ENCODE measurements at places on chromosomes 2 and 18. TPM values are rescaled to one million over a fixed set of nuclear protein-coding genes. Genes with fewer than 3 reads are reported as not detected.
A peak's percentile ranks its signal among the peaks of the same experiment; 100 is the strongest.

GRCh38 chr2:156947261-156947660 is 310.2 kb upstream of the GALNT5 start:
- no peak for DNase-seq

Gene MARCHF4
- 0.26 TPM for total RNA-seq

- no peak for DNase-seq
These were observed 295.9 kb downstream of the ERBB4 start for GRCh38 chr2:212242724-212243123.

Gene ZBTB7C
- 0.33 TPM for total RNA-seq

Gene DOK1
- total RNA-seq = 25.7 TPM

- no peak for DNase-seq
These were observed 24.4 kb upstream of the ONECUT2 start for GRCh38 chr18:57410749-57411148.

Gene ZAP70
- total RNA-seq = not detected

Gene PIEZO2
- total RNA-seq = 6.6 TPM

- DNase-seq = peak; percentile 93
These were observed 531.0 kb upstream of the SETBP1 start for GRCh38 chr18:44149706-44150105.

Gene DGKD
- 9.9 TPM for total RNA-seq

DNA sequence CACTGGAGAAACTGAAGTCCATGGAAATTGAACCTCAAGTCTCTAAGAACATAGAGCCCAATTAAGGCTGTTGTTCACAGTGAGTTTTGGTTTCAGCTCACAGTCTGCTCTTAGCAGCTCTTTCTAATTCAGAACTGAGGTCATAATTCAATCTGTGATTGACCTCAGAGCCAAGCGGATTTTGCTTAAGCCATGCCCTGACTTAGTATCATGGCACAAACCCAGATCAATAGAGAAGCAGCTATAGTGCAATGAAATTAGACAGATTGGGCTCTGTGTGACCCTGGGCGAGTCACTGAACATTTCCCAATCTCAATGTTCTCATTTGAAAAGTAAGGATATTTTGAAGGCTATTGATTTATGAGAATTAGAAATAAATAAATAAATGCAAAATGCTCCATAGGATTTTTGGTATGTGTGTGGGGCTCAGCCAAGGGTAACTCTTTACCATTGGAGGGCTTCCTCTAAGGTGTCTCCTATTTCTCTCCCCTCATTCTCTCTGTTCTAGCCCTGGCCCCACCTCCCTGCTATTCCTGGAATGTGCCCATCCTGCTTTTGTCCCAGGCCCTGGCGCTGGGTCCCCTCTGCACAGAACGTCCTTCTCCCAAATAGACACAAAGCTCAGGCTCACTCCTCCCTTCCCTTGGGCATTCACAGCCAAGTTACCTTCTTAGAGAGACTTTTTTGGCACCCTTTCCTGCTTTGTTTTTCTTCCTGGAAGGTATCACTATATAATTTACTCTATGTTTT is 239.6 kb downstream of the LPIN1 start:
- DNase-seq = no peak

DNA sequence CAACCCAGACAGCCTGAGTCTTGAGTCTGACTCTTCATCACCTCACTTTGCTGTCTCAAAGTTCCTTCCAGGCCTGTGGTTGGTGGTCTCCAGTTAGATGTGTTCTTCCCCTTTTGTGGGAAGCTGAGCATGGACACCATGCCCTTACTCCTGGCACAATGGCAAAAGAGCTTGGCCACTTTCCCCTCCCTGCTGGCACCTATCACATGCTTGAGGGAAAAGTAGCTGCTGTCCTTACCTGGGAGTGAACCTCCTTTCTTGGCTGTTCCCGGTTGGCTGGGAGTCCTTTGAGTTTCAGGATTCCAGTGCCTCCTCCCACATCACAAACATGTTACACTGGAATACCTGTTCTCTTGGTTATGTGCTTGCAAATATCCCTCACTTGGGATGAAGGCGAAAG is 97.8 kb downstream of the GATA6 start:
- no peak for DNase-seq

Gene INSIG2
- total RNA-seq = 9.9 TPM

- DNase-seq = no peak
These were observed 24.4 kb upstream of the TRPM8 start for GRCh38 chr2:233892793-233893192.

DNA sequence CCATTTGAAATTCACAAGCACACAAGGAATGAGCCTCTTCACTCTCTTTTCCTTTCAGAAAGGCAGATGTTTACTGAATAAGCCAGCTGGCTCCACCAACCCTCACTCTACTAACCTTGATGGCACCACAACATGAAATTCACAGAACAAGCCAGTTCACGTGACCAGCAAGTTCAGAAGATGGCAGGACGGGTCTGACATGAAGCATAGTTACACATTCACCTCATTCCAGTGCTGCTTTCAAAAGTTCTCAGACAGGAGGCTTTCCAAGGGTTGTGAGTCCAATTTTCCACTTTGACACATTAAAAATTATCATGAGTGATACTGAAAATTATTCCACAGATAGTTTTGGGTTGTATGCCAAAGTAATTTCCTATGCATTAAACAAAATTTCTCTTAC is 74.2 kb upstream of the MBOAT2 start:
- DNase-seq = no peak

- no peak for DNase-seq
These were observed 24.6 kb upstream of the MAT2A start for GRCh38 chr2:85514323-85514722.

DNA sequence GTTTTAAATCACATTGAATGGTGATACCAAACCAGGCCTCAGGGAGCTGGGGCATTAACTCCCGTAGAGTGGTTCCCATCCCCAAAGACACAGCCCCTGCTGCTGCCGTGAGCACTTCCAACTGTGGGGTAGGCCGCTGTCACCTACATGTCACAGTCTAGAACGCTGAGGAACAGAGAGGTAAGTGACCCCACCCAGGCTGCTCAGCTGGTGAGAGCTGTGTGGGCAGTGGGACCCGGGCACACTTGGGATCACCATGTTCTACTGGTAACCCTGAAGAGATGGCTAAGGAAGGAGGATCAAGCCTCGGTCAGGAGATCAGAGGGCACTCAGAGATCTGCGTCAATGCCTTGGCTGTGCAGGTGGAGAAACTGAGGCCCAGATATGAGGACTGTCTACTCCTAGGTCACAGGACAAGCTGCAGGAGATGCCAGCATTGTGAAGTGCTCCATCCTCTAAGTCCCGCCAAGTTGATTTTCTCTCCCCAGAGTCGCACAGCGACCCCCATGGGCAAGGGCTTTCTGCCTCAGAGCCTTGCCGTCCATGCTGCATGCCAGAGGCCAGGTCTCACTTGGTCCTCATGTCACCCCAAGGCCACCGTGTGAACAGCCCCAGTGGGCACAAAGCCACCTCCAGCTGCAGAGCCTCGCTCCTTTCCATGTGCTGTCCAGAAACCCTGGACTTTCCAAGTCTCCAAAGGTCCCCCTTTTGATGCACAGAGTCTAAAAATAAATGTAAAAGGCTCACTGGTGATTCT is 144.2 kb upstream of the OTOS start:
- no peak for DNase-seq

DNA sequence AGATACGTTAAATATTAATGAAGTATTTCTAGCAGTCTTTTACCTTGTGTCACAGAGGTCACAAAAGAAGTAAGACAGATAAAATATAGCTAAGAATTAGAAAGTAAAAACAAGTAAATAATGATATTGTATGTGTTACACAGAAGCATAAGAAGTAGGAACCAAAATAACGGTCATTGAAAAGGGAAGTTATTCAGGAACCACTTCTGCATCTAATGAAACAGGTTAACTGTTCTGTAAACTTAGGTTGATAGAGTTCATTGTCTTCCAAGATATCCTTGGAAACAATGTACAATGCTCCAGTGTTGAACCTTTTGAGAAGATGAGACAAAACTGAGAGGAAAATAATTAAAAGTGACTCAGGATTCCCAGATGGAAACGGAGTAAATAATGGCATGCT is 57.1 kb upstream of the CD302 start:
- DNase-seq = no peak

DNA sequence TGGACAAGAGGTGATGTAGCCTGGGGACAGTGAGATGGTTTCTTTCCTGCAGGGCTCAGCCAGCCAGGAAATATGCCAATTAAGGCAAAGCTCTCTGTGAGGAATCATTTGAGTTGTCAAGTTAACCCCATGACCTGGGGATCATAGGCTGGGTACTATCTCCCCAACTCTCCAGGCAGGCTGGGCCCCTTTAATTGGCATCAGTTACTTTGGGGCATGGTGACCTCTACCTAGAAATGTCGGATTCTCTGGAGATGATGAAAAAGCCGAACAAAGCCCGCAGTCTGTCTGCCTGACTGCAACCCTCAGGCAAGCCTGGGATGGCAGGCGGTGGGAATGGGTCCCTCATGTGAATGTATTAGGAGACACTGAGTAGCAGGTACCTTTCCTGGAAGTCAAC is 193.5 kb upstream of the SMAD2 start:
- no peak for DNase-seq
